ENCODE measurements at places on chromosomes 5 and 9.

GRCh38 chr5:179110528-179110927 lies 50.4 kb downstream of the ZNF354C start:
- no peak overlapping the region for H3K27ac ChIP-seq
- no peaks in the 10 kb centered on the region for H3K4me1 ChIP-seq
- H3K36me3 ChIP-seq = peaks cover 4% of the 10 kb centered on the region
- DNase-seq = no peak
- H3K27me3 ChIP-seq = no peaks in the 10 kb centered on the region
- H3K4me3 ChIP-seq = no peak overlapping the region

DNA sequence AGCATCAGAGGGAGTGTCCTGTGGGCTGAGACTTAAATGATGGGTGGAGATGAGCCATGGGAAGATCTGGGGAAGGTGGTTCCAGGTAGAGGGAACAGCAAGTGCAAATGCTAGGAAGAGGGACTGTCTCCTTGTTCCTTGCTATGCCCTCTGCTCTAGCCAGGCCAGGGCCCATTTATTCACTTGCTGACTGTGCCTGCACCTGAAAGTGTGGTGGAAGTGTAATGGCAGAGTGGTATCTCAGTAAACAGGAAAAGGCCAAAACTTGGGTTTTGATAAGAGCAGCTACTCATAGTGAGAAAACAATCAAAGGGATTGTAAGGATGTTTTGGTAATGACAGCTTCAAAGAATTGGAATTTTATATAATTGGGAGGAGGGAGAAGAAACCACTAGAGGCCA lies 32.4 kb downstream of the TLE4 start:
- H3K36me3 ChIP-seq = peaks cover 24% of the 10 kb centered on the region
- no peak overlapping the region for H3K4me3 ChIP-seq
- peaks cover 25% of the 10 kb centered on the region for H3K4me1 ChIP-seq
- H3K27me3 ChIP-seq = no peaks in the 10 kb centered on the region

DNA sequence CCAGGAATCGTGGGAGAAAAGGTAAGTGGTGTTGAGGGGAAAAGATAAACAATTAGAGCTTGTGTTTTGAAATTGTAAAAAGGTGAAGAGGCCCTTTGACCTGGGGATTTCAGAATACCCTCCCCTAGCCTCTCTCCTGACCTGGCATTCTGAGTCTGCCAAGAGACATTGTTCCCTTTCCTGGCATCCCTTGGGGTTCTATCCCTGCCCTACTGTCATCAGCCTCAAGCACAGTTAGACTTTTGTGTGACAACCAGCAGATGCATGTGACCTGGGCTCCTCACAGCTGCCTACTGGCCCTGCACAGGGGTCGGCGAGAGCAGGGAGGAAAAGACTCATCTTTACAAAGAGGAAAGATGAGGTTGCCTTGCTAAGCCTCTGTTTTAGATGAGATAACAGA lies 72.2 kb upstream of the ORM1 start:
- no peaks in the 10 kb centered on the region for H3K36me3 ChIP-seq
- DNase-seq = no peak
- H3K4me1 ChIP-seq = no peaks in the 10 kb centered on the region
- H3K4me3 ChIP-seq = no peak overlapping the region

GRCh38 chr5:127885176-127885575 lies 182.0 kb downstream of the CCDC192 start:
- H3K36me3 ChIP-seq = no peaks in the 10 kb centered on the region
- no peak overlapping the region for H3K4me3 ChIP-seq
- no peak for DNase-seq
- no peaks in the 10 kb centered on the region for H3K27me3 ChIP-seq

DNA sequence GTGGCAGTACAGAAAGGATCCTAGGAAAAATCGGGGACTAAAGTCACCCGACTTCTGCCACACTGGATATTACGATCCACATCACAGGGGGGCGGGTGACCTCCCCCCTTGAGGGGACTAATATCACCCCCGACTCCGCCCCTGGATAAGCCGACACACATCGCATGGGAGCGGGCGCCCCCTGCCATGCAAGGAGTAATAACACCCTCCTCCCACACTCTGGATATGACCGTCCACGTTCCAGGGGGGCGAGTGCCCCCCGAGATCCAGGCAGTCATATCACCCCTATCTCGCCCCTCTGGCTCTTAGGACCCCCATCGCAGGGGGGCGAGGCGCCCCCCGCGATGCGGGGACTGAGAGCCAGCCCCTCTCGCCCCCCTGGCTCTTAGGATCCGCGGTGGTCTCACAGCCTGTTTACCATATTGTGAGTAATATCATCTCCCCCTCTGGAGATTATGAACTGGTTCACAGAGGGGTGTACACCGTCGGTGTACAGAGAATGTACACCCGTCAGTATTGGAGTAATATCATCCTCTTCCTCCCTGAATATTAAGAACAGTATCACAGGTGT lies 423.0 kb downstream of the DIRAS2 start:
- DNase-seq = peak; percentile 63
- no peak overlapping the region for H3K27ac ChIP-seq
- peaks cover 2% of the 10 kb centered on the region for H3K4me1 ChIP-seq
- H3K27me3 ChIP-seq = peaks cover 10% of the 10 kb centered on the region

- no peaks in the 10 kb centered on the region for H3K27me3 ChIP-seq
- no peaks in the 10 kb centered on the region for H3K36me3 ChIP-seq
- no peak for DNase-seq
- H3K27ac ChIP-seq = no peak overlapping the region
- no peak overlapping the region for H3K4me3 ChIP-seq
Measured at GRCh38 chr5:143445776-143446175, 42.3 kb upstream of the NR3C1 start.

GRCh38 chr9:78590068-78590467 lies 293.1 kb downstream of the PSAT1 start:
- no peak overlapping the region for H3K4me3 ChIP-seq
- H3K36me3 ChIP-seq = no peaks in the 10 kb centered on the region
- H3K27me3 ChIP-seq = no peaks in the 10 kb centered on the region
- no peaks in the 10 kb centered on the region for H3K4me1 ChIP-seq
- DNase-seq = no peak

DNA sequence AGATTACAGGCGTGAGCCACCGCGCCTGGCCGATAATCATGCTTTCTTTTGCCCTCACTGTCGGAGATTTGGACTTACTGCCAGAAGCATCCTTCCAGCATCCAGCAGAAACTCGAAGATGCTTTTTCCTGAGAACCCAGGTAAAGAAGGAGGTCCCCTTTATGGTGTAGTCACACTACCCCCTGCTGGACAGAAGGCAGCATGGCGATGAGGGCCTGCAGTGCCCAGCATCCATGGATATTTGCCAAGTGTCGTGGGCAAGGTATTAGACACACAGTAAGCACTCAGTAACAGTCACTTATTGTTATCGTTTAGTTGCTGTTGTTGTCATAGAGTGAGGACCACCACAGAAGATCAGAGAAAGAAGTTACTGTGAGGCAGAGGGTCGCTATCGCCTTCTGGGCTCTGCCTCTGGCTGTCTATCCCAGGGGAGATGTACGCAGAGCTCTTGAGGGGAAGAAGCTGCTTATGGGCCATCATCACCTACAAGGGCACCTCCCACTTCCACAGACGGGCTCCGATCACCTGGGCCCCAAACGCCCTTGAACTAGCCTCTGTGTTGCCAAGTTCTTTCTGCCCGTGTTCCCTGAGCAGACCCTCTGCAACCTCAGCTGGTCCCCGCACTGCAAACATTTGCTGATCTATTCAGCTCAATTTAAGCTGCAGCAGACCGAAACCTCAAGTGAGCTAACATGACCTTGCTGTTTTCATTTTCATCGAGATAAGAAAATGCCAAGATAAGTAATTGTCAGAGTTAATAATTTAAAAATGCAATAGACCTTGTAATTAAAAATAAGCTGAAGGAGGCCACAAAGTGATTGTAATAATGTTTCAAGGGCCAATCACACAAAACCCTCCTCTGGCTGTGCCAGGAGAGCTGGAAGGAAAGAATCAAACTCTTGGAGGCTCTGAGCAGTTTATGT lies 23.9 kb downstream of the C5orf15 start:
- H3K27ac ChIP-seq = no peak overlapping the region
- no peaks in the 10 kb centered on the region for H3K36me3 ChIP-seq
- H3K4me3 ChIP-seq = no peak overlapping the region
- peaks cover 3% of the 10 kb centered on the region for H3K4me1 ChIP-seq
- DNase-seq = peak; percentile 78

- peaks cover 2% of the 10 kb centered on the region for H3K4me1 ChIP-seq
- H3K4me3 ChIP-seq = no peak overlapping the region
- no peak overlapping the region for H3K27ac ChIP-seq
- no peaks in the 10 kb centered on the region for H3K36me3 ChIP-seq
Measured at GRCh38 chr9:134639994-134640393, 1.6 kb upstream of the COL5A1 start.

DNA sequence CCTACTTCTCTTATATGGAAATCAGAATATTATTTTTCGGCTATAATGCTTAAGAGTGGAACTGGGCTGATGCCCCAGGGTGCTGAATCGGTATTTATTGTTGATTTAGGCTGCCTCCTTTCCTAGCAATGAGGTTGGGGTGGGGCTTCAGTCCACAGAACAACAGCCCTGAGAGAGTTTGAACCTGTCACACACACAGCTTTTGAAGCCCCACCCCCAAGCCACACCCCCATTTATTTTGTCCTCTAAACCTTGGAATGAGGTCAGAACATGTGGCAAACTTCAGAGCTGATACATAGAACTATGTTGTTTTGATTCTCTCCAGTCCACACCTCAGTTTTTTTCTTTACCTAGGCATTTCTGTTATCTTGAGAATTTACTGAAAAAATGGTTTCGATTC lies 51.7 kb upstream of the CAMK4 start:
- peak; percentile 17 for DNase-seq
- peaks cover 4% of the 10 kb centered on the region for H3K27me3 ChIP-seq
- H3K27ac ChIP-seq = no peak overlapping the region
- H3K36me3 ChIP-seq = no peaks in the 10 kb centered on the region
- no peak overlapping the region for H3K4me3 ChIP-seq

GRCh38 chr5:135223404-135223803 lies 175.6 kb downstream of the MACROH2A1 start:
- H3K4me3 ChIP-seq = no peak overlapping the region
- no peaks in the 10 kb centered on the region for H3K4me1 ChIP-seq
- no peak overlapping the region for H3K27ac ChIP-seq
- H3K27me3 ChIP-seq = no peaks in the 10 kb centered on the region
- no peaks in the 10 kb centered on the region for H3K36me3 ChIP-seq

- no peak overlapping the region for H3K4me3 ChIP-seq
- no peak for DNase-seq
- peaks cover 14% of the 10 kb centered on the region for H3K27me3 ChIP-seq
- H3K27ac ChIP-seq = no peak overlapping the region
- H3K36me3 ChIP-seq = no peaks in the 10 kb centered on the region
- H3K4me1 ChIP-seq = no peaks in the 10 kb centered on the region
Measured at GRCh38 chr9:91958174-91958573, 8.1 kb upstream of the ROR2 start.

GRCh38 chr5:852431-853401 lies 1.9 kb upstream of the ZDHHC11 start:
- no peaks in the 10 kb centered on the region for H3K36me3 ChIP-seq
- H3K27ac ChIP-seq = no peak overlapping the region
- no peaks in the 10 kb centered on the region for H3K4me1 ChIP-seq
- peaks cover 3% of the 10 kb centered on the region for H3K27me3 ChIP-seq
- no peak for DNase-seq
- H3K4me3 ChIP-seq = no peak overlapping the region

DNA sequence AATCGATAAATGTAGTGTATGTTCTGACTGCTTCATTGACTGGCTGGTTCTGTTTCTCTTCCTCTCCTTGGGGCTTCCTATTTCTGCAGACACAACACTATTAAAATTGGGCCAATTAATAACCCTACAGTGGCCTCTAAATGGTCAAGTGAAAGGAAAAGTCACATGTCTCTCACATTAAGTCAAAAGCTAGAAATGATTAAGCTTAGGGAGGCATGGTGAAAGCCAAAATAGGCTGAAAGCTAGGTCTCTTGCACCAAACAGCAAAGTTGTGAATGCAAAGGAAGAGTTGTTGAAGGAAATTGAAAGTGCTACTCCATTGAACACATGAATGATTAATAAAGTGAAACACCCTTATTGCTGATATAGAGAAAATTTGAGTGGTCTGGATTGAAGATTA lies 58.2 kb downstream of the CCNH start:
- no peak for DNase-seq
- no peak overlapping the region for H3K27ac ChIP-seq
- H3K36me3 ChIP-seq = peaks cover 28% of the 10 kb centered on the region

DNA sequence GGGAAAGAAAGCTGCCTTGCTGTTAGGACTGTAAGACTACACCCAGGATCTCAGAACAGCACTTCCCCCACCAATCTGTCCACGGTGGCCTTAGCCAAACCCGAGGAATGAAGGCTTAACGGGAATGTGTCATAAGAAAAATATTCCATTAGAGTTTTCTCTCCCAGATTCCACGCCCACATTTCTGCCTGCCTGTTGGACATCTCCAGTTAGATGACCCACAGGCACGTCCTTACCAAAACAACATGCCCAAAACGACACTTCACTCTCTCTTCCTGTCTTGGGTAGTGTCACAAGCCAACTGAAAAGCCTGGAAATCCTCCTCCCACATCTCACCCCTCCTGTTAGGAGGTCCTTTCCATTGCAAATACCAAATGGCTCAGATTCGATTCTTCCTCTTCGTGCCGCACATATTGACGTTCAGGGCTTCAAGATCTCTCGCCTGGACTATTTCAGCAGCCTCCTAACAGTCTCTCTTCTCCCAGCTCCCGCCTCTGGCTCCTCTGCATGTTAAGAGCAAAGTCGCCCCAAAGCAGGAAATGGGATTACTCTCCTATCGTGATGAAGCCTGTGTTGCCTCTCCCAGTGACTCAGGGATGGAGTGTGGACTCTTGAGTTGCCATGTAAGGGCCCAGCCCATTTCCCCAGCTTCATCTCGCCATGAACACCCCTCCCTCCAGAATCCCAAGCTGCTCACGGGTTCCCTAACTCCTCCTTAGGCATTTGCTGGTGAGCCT lies 159.3 kb downstream of the NR3C1 start:
- H3K4me1 ChIP-seq = no peaks in the 10 kb centered on the region
- no peak overlapping the region for H3K27ac ChIP-seq
- DNase-seq = no peak
- H3K36me3 ChIP-seq = no peaks in the 10 kb centered on the region
- no peaks in the 10 kb centered on the region for H3K27me3 ChIP-seq

DNA sequence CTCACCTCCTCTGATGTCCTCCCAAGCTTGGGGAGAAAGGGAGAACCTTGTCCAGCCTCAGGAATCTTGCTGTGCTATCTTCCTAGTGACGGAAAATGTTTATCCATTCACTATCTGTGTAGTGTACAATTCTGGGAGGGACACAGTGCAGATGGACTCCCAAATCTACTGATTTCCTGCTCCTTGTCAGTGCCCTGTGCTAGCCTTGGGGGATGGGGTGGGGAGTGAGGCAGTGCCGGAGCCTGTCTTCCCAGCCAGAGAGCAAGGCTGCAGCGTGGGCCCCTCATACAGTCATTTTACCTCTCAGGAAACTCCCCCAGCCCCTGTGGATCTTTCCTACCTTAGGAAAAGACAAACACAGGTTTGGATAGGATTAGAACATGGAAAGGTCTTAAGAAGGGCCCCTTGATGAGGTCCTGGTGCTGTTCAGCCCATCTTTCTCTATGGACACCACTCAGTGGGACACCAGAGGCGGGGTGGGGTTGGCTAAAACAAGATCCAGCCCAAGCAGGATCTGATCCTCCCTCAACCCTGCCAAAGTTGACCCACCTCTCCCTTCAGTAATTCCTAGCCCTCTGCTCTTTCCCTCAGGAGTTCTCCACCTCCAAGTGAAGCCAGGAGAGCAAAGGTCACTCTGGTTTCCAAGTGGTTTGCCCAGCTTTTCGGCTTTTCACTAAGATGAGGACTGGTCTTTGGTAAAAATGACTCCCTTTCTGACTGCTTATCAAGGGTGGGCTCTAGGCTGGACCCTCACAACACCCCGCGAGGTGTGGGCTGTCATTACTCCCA lies 3.4 kb downstream of the DOLK start:
- peaks cover 20% of the 10 kb centered on the region for H3K4me1 ChIP-seq
- no peak for DNase-seq
- no peak overlapping the region for H3K4me3 ChIP-seq
- no peak overlapping the region for H3K27ac ChIP-seq

All from activated CD4-positive, alpha-beta T cell treated with anti-CD3 and anti-CD28 coated beads for 36 hours (primary cell).